ENCODE measurements at places on chromosomes 16 and 17. TPM values are rescaled to one million over a fixed set of nuclear protein-coding genes. Genes with fewer than 3 reads are reported as not detected.

GRCh38 chr16:26905336-26905735 lies 161.4 kb upstream of the C16orf82 start:
- H3K4me3 ChIP-seq, result no peak overlapping the region
- no peaks in the 10 kb centered on the region for H3K4me1 ChIP-seq
- no peaks in the 10 kb centered on the region for H3K36me3 ChIP-seq
- H3K27me3 ChIP-seq, result no peaks in the 10 kb centered on the region
- no peak overlapping the region for H3K27ac ChIP-seq
- DNase-seq, result no peak

DNA sequence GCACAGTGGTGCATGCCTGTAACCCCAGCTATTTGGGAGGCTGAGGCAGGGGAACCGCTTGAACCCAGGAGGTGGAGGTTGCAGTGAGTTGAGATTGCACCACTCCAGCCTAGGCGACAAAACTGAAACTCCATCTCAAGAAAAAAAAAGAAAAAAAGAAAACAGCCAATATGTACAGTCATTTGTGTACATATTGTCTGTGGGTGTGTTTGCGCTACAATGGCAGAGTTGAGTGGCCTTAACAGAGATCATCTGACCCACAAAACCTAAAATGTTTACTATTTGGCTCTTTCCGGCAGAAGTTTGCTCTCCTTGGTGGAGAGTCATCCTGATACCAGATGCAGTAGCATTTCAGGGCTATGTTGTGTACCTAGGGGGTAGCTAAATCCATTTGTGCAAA lies 57.9 kb downstream of the ARSG start:
- H3K4me1 ChIP-seq, result peaks cover 74% of the 10 kb centered on the region
- H3K27me3 ChIP-seq, result no peaks in the 10 kb centered on the region
- DNase-seq, result peak; percentile 85
- H3K4me3 ChIP-seq, result peak overlapping the region; percentile 32
- peak overlapping the region; percentile 68 for H3K27ac ChIP-seq

GRCh38 chr17:57833179-57833939 lies 16.5 kb downstream of the MRPS23 start:
- no peaks in the 10 kb centered on the region for H3K27me3 ChIP-seq
- peaks cover 5% of the 10 kb centered on the region for H3K4me1 ChIP-seq
- no peak overlapping the region for H3K4me3 ChIP-seq
- no peak overlapping the region for H3K27ac ChIP-seq

DNA sequence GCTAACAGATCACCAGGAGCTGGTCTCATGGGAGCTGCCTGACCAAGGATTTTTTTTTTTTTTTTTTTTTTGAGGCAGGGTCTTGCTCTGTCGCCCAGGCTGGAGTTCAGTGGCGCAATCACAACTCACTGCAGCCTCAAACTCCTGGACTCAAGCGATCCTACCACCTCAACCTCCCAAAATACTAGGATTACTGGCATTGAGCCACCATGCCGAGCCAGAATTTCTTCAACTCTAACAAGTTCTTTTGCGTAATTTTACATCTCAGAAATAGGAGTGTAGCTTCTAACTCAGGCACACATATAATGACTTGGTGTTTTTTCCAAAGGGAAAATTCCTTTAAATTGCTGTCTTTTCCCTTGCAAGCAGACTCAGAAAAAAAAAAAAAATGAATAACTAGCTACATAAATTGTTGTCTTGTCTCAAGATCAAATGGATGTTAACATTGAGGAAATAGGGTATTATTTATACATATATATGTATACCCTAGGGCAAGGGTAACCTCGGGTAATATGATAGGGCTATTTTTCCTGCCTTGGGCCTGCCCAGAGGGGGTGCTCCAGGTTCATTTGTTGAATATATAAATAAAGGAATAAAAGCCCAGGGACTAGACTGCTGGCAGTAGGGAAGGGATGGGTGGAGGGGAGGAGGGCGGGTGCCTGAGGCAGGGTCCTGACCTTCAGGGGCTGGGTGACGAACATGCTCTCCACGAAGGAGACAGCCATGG lies 42.8 kb upstream of the GCSH start:
- no peak overlapping the region for H3K4me3 ChIP-seq
- no peak overlapping the region for H3K27ac ChIP-seq
- no peaks in the 10 kb centered on the region for H3K36me3 ChIP-seq
- H3K4me1 ChIP-seq, result no peaks in the 10 kb centered on the region
- no peak for DNase-seq

GRCh38 chr16:81600275-81600674 lies 155.7 kb downstream of the CMIP start:
- no peaks in the 10 kb centered on the region for H3K27me3 ChIP-seq
- peaks cover 13% of the 10 kb centered on the region for H3K4me1 ChIP-seq
- H3K27ac ChIP-seq, result no peak overlapping the region
- DNase-seq, result no peak

- peak overlapping the region; percentile 19 for H3K4me3 ChIP-seq
- H3K27me3 ChIP-seq, result peaks cover 61% of the 10 kb centered on the region
- H3K4me1 ChIP-seq, result peaks cover 25% of the 10 kb centered on the region
These were observed 416 bp downstream of the KIFC3 start for GRCh38 chr16:57801809-57802340.

DNA sequence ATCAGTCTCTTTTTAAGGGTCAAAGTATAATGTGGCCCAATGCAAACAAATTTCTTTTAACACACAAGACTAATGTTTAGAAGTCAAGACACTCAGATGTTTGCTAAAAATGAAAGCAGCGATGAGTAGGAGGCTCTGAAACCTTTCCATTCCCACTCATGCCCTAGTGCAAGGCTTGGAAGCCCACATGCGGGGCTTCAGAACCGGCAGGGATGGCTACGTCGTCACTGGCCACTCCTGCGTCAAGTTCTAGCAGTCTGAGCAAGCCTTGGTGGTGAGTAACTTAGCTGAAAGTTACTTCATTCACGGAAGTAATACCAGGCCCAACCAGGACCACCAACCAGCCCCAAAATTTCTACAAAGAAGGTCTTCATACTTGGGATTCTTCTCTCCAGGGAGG lies 14.8 kb upstream of the TMED6 start:
- no peak overlapping the region for H3K27ac ChIP-seq
- no peaks in the 10 kb centered on the region for H3K27me3 ChIP-seq
- H3K4me3 ChIP-seq, result no peak overlapping the region
- H3K4me1 ChIP-seq, result peaks cover 19% of the 10 kb centered on the region
- DNase-seq, result no peak

GRCh38 chr16:15836074-15836473 lies 20.8 kb downstream of the MYH11 start:
- H3K4me1 ChIP-seq, result peaks cover 7% of the 10 kb centered on the region
- peaks cover 10% of the 10 kb centered on the region for H3K27me3 ChIP-seq
- no peak overlapping the region for H3K4me3 ChIP-seq

DNA sequence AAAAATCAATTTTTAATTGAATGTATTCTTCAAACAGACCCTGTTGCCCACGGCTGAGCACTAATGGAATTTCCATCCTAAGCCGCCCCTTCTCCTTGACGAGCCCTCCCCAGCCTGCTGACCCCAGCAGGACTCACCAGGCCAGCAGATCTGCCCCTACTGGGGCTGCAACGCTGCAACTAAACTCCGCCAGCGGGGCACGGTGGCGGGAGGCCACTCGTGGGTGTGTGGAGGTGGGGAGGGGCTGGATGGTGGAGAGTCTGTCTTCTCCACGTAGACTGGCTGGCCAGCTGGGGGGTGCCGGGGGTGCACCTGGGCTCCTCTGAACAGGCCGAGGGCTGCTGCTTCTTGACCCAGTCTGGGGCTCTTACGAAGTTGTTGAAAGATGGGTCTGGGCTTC lies 67.8 kb downstream of the ENGASE start:
- DNase-seq, result no peak
- no peaks in the 10 kb centered on the region for H3K27me3 ChIP-seq
- no peak overlapping the region for H3K4me3 ChIP-seq
- no peaks in the 10 kb centered on the region for H3K4me1 ChIP-seq

DNA sequence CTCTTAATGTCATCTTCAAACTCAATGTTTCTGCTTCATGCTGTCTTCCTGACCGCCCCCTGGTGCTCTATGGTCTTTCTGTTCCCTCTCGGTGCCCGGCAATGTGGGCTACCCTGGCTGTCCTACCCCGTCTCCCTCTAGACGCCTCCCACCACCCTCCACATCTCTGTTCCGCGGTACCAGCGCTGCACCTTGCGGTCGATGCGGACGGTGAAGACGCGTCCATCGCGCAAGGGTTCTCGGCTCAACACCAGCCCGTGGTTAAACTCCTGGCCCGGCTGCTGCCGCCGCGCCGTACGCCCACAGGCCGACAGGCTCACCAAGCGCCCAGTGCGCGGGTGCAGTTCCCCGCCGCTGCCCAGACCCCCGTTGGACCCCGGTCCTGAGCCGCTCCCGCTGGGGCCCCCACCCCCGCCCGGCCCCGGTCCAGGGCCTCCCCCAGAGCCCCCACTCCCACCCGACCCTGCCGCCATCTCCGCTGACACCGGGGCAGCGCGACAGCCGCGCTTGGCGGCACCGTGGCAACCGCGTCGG lies at the start of gene NEURL4:
NEURL4 (minus strand) TSS at position 496 of the 534 bp plus-strand sequence; CDS start at position 473, 23 bp downstream.
- peak within 1 kb of the TSS; percentile 91 for H3K27ac ChIP-seq
- H3K27me3 ChIP-seq, result no peaks in the 10 kb centered on the region
- peak within 1 kb of the TSS; percentile 91 for H3K4me3 ChIP-seq
- DNase-seq, result no peak
- H3K36me3 ChIP-seq, result peaks cover 8% of the 10 kb centered on the region

- H3K27ac ChIP-seq, result no peak overlapping the region
- H3K36me3 ChIP-seq, result peaks cover 24% of the 10 kb centered on the region
- no peaks in the 10 kb centered on the region for H3K27me3 ChIP-seq
- no peak overlapping the region for H3K4me3 ChIP-seq
These were observed 27.9 kb downstream of the CCDC57 start for GRCh38 chr17:82184761-82185160.

GRCh38 chr17:55246583-55246982 lies 18.2 kb upstream of the HLF start:
- no peaks in the 10 kb centered on the region for H3K4me1 ChIP-seq
- H3K27ac ChIP-seq, result no peak overlapping the region
- H3K27me3 ChIP-seq, result peaks cover 35% of the 10 kb centered on the region
- DNase-seq, result no peak
- no peaks in the 10 kb centered on the region for H3K36me3 ChIP-seq
- H3K4me3 ChIP-seq, result no peak overlapping the region

DNA sequence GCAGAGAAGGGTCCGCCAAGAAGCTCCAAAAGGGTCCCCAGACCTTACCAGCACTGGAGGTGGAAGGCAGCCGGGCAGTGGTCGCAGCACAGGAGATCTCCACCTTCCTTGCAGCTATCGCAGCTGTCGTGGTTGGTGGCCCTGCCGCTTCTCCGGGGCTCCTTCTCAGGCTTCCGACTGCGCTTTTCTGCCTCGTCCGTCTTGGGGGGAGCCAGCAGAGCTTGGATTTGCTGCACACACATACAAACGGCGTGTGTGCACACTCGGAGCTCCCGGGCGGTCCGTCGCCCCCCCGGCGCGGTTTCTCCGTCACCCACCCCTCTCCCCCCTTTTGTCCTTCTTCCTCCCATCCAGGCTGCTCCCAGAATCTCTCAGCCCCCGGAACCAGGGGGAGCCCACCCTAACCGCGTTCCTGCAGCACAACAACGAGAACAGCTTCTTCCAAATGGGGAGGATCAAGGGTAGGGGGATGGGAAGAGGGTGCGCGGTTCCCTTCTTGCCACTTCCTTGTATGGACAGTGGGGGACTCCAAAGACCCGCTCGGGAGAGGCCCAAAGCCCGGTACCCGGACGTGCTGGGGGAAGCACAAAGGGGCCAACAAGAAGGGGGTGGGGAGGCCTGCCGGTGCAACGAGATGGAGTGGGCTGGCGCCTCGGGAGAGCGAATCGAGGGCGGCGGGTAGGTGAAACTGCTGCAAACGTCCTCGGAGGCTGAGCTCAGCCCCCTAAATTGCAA lies 1.1 kb downstream of the PHF12 start:
- H3K27ac ChIP-seq, result peak overlapping the region; percentile 96
- peaks cover 39% of the 10 kb centered on the region for H3K4me1 ChIP-seq
- peak overlapping the region; percentile 97 for H3K4me3 ChIP-seq
- DNase-seq, result peak; percentile 86
- peaks cover 34% of the 10 kb centered on the region for H3K36me3 ChIP-seq

Gene ALOX12B
- 0.88 TPM for total RNA-seq

Gene GPR142
- 0.28 TPM for total RNA-seq

Gene DPEP3
- total RNA-seq, result not detected

Gene SLC9A5
- 5.3 TPM for total RNA-seq

Gene ADAT1
- 64.4 TPM for total RNA-seq

Gene ERN1
- 52.1 TPM for total RNA-seq

Gene SHBG
- not detected for total RNA-seq

Gene PAGR1
- 25.8 TPM for total RNA-seq

Gene RSPRY1
- total RNA-seq, result 33.0 TPM
